ENCODE measurements at places on chromosomes 2 and 18.

- no peak for DNase-seq
Observed at GRCh38 chr2:151289972-151290866, 751 bp upstream of the NMI start.

GRCh38 chr2:72185206-72185605 lies 37.5 kb upstream of the CYP26B1 start:
- no peak for DNase-seq

DNA sequence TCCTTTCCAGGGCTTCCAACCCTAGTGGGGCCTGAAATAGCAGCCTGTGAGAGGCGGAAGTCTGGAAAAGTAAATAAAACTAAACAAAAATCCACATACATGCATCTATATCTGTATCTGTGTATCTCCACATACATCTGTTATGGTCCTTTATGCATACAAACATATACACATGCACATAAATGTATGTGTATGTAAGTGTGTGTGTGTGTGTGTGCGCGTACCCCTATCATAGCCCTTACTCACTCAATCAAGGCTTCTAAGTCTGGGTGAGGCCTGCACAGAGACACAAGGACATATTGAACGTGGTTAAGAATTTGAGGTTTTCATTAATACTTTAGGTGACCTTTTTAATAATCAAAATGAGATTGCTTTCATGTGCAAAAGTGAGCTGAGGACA lies 98.9 kb upstream of the CYRIA start:
- no peak for DNase-seq

- no peak for DNase-seq
Observed at GRCh38 chr2:7570247-7570646, 653.0 kb downstream of the RNF144A start.

GRCh38 chr2:66781804-66782203 lies 346.9 kb downstream of the MEIS1 start:
- DNase-seq, result no peak

GRCh38 chr2:73907840-73908452 lies 15.1 kb downstream of the ACTG2 start:
- no peak for DNase-seq

GRCh38 chr2:207603486-207603885 lies 21.7 kb downstream of the METTL21A start:
- DNase-seq, result no peak

GRCh38 chr2:207528980-207529329 lies 807 bp upstream of the CREB1 start:
- no peak for DNase-seq

DNA sequence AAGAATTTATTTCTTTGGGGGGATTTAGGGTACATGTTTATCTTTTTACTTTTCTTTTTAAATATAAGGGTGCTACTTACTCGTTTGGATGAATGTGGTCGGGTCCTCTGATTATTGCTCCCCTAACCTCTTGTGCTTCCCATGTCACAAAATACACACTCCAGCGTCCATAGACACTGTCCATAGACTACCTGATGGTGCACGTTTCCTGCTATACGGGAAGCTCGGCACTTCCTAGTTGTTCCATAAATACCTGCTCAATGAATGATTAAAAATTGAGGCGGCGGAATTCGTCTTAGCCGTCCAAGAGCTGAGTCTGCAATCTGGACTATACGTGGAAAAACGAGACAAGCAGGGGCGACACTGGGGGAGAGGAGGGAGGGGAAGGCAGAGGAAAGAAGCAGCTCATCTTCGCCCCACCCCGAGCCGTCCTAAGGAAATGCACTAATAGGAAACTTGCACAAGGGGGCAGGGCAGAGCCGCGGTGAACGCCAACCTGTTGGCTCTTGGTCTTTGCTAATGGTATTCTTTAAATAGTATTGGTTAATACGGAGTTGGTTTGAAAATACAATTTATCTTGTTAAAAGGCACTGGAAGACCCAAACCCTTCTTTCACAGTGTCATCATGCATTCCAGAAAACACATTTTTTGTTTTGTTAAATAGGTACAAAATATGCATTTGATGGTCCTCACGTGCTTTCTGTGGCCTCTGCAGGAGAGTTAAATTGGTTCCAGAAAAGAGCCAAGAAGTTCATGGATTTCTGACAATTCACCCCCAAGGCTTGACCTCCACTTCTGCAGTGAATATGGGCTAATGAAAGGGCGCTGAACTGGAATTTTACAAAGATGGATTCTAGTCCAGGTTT lies 73.0 kb upstream of the KCTD1 start:
- DNase-seq, result no peak

Data from activated CD4-positive, alpha-beta T cell treated with anti-CD3 and anti-CD28 coated beads for 24 hours (primary cell).